ENCODE measurements at places on chromosomes 13 and 19.

GRCh38 chr19:5001615-5002014 is 32.7 kb downstream of the KDM4B start:
- peak; percentile 13 for DNase-seq

- no peak for DNase-seq
Observed at GRCh38 chr13:91785431-91786119, 387.2 kb downstream of the GPC5 start.

- no peak for DNase-seq
Observed at GRCh38 chr13:43516401-43516833, 270.4 kb downstream of the ENOX1 start.

DNA sequence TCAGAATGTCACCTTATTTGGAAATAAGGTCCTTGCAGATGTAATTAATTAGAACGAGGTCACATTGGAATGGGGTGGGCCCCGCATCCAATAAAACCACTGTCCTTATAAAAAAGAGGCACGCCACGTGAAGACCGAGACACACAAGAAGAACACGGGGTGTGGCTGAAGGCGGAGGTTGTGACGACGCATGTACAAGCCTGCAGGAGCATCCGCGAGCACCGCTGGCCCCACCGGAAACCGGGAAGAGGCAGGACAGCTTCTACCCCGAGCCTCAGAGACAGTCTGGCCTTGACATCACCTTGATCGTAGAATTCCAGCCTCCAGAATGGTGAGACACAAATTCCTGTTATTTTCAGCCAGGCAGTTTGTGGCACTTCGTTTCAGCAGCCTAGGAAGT is 177.9 kb downstream of the COL4A1 start:
- no peak for DNase-seq

DNA sequence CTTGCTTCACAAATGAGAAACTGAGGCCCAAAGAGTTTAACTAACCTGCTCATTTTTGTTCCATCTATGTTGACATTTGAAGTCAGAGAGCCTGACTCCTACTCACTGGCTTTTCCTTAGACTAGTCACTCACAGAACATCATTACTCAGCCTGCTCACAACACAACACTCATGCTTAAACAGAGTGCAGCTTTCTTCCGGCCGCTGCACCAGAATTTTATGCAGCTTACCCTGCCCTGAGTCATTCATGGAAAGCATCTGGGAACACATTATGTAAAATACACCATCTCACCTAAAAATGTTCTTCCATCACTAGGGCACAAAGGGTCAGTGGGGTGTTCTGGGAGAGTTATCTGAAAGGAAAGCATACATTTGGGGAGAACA is 303.4 kb downstream of the SPRY2 start:
- no peak for DNase-seq

- no peak for DNase-seq
Observed at GRCh38 chr19:38735257-38735686, 9.0 kb downstream of the CAPN12 start.

- no peak for DNase-seq
Observed at GRCh38 chr19:48720251-48720612, 707 bp upstream of the MAMSTR start.

DNA sequence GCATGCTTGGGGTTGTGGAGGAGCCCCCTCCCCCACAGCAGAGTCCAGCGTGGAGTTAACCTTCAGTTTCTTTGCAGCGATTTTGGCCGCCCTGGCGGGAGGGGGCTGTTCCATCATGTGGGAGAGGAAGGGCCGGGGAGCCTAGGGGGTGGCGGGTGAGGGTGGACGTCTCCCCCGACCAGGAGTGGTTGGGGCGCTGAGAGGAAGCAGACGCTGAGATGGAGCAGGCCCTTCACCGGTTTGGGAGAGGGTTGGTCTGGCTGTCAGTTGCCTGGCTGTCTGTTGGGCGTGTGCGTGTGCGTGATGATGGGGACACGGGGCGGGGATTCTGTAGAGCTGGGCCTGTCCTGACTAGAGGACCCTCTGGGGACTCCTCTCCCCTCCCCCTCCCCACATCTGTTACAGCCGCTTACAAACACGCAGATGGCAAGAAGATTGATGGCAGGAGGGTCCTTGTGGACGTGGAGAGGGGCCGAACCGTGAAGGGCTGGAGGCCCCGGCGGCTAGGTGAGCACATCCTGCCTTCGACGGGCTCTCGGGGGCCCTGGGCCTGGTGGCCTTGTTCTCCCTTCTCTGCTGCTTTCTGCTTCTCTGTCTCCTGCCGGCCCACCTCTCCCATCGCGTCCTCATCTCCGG is 9.8 kb upstream of the LIN7B start:
- no peak for DNase-seq

DNA sequence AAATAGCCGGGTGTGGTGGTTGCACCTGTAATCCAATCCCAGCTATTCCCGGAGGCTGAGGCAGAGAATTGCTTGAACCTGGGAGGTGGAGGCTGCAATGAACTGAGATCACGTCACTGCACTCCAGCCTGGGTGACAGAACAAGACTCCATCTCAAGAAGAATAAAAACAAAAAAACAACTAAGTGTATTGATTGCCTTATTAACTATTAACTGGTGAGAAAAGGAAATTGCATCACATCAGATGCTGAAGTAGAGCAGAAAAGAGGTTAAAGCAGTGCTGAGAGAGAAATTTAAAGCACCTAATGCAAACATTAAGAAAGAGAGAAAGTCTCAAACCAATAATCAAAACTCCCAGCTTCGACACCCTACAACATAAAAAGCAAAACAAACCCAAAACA is 38.3 kb downstream of the KPNA3 start:
- DNase-seq, result no peak

DNA sequence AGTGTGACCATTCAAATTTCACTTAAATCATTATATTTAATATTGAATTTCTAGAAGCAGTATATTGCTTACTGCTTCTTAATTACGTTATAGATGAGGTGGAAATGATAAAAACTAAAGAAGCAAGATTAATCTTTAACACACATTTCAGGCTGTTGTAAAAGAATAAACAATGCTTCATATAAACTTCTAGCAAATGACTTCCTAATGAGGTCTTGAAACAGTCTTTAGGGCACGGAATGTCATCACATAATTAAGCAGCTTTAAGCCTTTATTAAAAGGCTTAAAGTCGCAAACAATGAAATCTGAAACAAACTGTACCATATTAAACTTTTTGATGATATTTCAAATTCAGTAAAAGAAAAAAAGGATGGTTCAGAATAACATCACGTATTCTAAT is 1.9 kb downstream of the SLITRK6 start:
- no peak for DNase-seq

GRCh38 chr19:42423462-42424344 is 3.5 kb downstream of the LIPE start:
- DNase-seq, result peak; percentile 90

DNA sequence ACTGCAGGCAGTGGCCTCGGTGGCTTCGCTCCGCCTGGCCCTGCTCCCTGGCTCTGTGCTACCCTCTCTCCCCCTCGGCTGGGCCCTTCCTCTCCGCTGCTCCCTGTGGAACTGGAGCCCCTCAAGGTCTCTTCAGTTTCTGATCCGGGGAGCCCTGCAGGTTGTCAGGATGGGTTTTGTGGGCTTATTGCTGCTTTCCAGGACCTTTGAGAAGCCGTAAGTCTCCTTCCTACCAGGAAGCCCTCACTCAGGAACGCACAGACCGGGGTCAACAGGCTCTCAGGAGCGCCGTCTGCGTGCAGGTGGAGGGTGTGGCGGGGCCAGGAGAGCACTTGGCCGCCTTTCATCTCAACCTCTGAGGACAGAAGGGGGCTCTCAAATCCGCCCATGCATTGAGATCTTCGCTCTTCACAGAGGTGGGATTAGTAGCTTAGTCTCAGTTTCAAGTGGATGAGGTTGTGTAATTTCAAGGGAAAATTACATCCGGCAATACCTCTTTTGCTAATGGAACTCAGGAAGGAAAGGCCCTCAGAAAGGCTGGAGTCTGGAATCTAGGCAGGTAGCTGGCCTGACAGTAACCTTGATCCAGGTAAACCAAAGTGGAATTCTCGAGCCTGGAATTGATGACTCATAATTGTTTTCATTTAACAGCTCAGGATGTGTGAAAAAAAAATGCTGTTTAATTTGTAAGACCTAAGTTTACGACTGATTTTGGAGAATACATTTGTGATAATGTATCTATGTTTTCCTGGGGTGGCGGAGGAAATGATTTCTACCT is 102.0 kb downstream of the ATP11A start:
- no peak for DNase-seq

GRCh38 chr13:95754069-95754468 is 77.1 kb downstream of the DNAJC3 start:
- no peak for DNase-seq

DNA sequence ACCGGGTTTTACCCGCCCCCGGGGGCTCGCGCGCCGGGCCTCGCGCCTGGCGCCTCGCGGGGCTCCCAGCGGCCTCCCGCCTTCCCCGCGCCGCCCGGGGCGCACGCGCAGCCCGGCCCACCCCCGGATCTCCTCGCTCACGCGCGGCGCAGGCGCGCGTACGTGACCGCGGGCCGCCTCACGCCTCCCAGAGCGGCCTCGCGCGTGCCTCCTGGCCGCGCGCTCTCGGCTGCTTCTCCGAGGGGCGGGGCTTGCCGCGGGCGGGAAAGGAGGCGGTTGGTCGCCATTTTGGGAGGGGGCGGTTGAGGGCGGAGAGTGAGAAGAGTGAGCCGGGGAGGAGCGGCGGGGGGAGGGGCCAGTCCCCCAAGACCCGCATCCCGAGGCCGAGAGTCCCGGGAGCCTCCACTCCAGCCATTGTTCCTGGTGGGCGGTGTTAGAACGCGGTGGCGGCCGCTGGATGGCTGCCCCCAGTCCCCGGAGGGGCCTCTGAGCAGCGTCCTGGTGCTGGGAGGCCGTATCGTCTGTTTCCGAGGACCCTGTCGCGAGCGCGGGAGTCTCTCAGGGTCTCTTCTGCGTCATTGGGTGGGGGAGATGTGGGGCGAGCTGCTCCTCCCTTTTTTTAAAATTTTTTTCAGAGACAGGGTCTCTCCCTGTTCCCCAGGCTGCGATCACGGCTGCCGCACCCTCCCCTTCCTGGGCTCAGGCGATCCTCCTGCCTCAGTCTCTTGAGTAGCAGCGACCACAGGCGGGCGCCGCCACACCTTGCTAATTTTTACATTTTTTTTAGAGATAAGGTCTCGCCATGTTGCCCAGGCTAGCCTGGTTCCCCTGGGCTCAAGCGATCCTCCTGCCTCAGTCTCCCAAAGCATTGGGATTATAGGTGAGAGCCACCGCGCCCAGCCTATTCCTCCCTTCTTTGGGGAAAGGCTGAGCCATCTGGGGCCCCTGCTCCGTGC is at the start of gene ZNF541:
Gene ZNF541, minus strand, starts transcription at position 78 of the 956 bp plus-strand sequence. CDS start 17,292 bp downstream, outside the sequence.
- DNase-seq, result peak; percentile 91

- DNase-seq, result no peak
Observed at GRCh38 chr19:33246709-33247440, 21.2 kb upstream of the SLC7A10 start.

DNA sequence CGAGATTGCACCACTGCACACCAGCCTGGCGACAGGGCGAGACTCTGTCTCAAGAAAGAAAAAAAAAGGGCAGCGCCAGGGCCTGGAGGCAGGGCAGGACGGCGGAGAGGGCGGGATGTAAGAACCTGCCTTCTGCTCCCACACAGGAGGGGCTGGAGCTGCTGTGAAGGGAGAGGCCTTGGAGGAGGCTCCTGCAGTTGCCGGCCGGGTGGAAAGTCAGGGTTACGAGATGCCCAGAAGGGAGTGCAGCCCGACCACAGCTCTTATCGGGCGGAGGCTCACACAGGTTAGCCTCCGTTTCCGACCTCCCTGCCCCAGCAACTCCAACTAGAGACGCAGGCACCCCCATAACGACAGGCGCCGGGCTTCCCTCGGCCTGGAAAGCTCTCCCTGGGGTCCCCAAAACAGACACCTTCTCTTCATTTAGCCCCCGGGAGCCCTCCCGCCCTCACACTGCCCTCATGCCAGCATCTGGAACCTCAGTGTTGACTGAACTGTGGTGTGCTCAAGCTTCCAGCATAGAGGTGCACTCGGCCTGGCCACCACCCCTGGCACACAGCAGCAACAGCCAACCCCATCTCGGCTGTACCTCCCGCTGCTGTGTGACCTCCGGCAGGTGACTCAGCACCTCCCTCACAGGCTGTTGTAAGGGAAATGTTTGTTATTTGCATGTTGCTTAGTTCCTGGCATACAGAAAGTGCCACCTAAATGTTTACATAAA is 1.4 kb downstream of the PLPP2 start:
- peak; percentile 32 for DNase-seq

DNA sequence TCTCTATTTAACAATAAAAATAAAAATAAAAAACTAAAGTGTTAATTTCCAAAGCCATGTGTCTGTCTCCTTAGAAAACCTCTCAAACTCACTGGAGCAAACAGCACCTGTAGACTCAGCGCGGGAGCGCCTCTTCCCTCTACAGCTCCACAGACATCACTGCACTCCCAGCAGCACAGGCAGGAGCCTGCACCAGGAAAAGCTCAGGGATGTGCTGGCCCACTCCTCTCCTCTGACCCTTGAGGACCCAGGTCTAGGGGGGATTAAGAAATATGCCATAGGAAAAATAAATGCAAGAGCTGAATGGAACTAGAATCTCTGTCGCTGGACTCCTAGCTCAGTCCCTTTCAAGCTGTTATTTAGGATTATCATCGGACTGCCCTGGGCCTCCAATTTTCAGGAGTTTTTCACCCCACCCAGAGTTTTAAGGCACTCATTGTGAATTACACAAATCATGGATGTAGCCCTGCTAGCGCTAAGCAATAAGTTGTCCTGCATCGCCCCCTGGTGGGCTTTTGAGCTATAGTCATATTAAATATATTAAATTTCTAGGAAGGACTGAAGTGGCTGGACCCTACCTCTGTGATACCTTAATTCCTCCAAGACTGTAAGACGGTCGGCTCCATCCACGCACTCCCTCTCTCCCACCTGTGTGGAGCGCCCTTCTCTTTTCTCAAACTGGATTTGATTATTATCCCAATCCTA is 333.9 kb downstream of the UQCRFS1 start:
- DNase-seq, result peak; percentile 24

GRCh38 chr13:111893607-111894443 is 173.1 kb upstream of the SOX1 start:
- no peak for DNase-seq

- DNase-seq, result no peak
Observed at GRCh38 chr13:99797691-99798090, 173.9 kb downstream of the ZIC5 start.

DNA sequence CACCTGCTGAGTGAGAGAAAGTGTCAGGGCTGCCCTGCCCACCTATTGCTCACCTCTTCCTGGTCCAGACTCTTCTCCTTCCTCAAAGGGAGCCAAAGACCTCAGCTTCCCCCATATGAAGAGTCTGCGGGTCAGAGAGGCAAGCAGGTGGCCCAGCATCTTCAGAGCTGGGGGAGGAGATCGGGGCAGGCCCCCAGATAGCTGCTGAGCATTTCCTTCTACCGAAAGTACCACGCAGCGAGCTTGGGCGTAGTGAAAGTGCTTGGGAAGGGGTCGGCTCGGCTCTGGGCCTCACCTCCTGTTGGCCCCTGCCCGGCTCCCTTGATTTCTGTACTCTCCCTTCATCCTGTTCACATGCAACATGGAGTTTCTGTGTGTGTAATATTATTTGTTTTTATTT is 12.2 kb upstream of the ZNF536 start:
- DNase-seq, result no peak

Data from stimulated activated CD4-positive, alpha-beta T cell treated with anti-CD3 and anti-CD28 coated beads, Interleukin-2, amount 100 ng/mL, for 4 hours (primary cell).